ENCODE measurements at places on chromosomes 6 and 20. TPM values are rescaled to one million over a fixed set of nuclear protein-coding genes. Genes with fewer than 3 reads are reported as not detected.

Gene EPPIN
- not detected for total RNA-seq

Gene ROMO1
- total RNA-seq = 35.1 TPM

Gene PDYN
- 1.6 TPM for total RNA-seq

Gene CD93
- 10.3 TPM for total RNA-seq

Data from parietal lobe (tissue), 2 donors.